ENCODE measurements at places on chromosomes 12 and 14.

- no peak for DNase-seq
Observed at GRCh38 chr12:108583991-108584390, 13.9 kb downstream of the TMEM119 start.

- no peak for DNase-seq
Observed at GRCh38 chr14:70776197-70776596, 33.1 kb downstream of the MAP3K9 start.

GRCh38 chr14:85475113-85475512 lies 54.8 kb upstream of the FLRT2 start:
- no peak for DNase-seq

- no peak for DNase-seq
Observed at GRCh38 chr14:54447231-54447692, 6.1 kb upstream of the CNIH1 start.

DNA sequence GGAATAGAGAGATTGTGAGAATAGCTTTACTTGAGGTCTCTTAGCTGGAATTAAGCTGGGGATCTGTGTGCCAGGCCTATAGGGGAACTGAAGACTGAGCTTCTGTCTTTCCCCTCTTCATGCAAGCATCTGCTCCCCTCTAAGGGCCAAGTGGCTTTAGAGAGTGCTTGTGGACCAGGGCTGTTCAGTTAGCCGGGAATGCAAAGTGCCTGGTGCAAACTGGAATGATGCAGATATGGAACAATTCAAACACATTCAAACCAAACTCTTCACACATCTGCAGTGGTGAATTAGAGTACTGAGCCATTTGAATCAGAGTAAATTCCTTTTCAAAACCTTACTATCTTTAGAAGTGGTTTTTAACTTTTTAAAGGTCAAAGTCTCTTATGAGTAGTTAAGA lies 99.0 kb downstream of the LIN7A start:
- DNase-seq = no peak
